Ovary (tissue), 10 donors: ENCODE measurements at places on chromosomes 12 and 14. TPM values are rescaled to one million over a fixed set of nuclear protein-coding genes. Genes with fewer than 3 reads are reported as not detected.

GRCh38 chr14:52730709-52731111 lies 744 bp downstream of the STYX start:
- H3K36me3 ChIP-seq: no peaks in the 10 kb centered on the region
- no peak overlapping the region for H3K27ac ChIP-seq
- H3K4me1 ChIP-seq: peaks cover 5% of the 10 kb centered on the region
- H3K4me3 ChIP-seq: peak overlapping the region; percentile 71
- H3K27me3 ChIP-seq: no peaks in the 10 kb centered on the region

DNA sequence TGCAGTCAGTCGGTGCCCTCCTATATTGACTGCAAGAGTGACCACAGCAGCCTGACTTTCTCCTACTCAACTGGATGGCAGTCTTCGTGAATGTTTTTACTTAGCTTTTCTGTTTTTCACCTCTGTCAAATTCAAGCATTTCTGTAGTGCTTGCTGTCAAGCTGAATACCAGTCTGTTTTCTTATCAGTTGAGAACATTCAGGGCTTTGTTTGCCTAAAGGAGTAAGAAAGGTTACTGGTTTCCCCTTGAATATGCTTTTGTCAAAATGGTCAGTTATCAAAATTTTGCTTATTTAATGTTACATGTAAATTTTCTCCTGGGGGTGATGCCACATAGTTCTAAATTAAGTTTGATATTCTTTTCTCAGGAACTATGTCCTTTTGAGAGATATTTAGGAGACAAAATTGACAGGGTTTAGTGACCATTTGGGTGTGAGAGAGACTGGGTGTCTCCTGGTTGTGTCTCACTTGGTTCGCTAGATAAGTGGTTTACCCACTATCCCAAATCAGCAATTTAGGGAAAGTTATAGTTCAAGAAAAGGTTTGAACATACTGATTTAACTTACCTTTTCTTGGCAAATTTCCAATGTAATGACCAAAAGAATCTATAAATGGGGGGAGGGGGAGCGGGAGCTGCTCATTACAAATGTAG lies 366.3 kb downstream of the TMTC2 start:
- H3K27me3 ChIP-seq: no peaks in the 10 kb centered on the region
- DNase-seq: no peak
- no peak overlapping the region for H3K27ac ChIP-seq

DNA sequence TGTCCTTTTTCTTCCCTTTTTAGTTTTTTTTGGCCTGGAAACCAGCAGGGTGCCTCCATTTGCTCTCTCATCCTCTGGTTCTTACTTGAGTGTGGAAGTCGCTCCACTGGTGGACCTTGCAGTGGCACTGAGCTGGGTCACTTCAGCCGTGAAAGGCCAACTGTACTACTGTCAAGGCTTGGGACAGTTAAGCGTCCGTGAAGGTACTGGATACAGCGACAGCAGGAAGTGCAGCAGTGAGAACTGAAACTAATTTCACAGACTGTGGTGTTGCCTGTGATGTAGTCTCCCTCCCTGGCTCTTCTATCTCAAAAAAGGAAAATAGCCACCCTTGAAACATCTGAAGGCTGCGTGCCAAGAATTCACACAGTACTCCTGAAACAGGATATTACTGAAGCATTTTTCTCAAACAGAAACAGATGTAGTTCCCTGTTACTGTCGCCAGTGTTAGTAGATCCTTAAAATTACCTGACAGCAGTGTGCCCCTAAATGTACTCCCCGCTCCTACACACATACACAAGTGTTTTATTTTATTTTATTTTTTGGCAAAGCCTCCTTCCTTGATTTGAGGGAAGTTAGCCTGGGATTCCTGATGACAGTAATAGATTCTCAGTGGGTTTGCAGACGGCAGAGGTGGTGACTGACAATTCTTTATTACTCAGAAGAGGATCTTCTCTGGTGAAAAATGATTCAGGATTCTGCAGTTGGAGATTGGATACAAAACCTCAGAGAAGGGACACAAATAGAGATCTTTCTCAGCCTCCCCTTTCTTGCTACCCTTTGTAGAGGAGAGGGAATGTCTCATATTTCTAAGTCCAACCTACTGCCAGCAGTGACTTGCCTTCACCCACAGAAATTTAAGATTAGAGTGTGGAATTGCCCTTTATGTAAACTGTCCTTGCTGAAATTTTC lies 4.4 kb downstream of the SUSD6 start:
- no peaks in the 10 kb centered on the region for H3K27me3 ChIP-seq
- H3K4me3 ChIP-seq: peak overlapping the region; percentile 13
- DNase-seq: peak; percentile 53
- no peaks in the 10 kb centered on the region for H3K36me3 ChIP-seq

DNA sequence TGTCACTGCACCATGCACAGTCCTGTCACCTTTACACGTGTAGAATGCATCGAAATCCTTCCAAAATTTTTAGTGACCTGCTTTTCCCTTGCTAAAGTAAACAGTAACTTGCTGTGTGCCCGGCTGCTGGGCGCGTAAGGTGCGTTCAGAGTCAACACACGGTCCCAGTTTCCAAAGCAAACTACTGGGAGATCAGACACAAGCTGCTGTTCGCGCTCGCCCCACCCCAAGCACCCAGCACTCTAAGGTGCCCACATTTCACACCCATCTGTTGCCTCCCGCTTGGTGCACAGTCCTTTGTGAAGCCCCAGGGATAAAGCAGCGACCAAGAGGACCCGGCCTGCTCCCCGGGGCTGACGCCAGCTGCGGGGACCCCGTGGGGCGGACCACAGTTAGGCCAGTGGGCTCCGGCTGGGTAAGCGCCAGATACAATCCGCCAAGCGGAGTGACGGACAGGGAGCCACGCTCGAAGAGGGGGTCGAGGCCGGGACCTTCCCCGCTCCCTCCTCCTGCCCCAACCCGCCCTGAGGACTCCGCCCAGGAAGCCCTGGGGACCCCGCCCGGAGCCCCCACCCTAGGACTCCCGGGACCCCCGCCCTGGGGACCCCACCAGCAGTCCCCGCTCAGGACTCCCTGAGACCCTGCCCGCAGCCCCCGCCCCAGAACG lies 633 bp downstream of the STX2 start:
- DNase-seq: peak; percentile 73
- H3K4me3 ChIP-seq: peak overlapping the region; percentile 84
- H3K27ac ChIP-seq: peak overlapping the region; percentile 44
- H3K4me1 ChIP-seq: peaks cover 1% of the 10 kb centered on the region

DNA sequence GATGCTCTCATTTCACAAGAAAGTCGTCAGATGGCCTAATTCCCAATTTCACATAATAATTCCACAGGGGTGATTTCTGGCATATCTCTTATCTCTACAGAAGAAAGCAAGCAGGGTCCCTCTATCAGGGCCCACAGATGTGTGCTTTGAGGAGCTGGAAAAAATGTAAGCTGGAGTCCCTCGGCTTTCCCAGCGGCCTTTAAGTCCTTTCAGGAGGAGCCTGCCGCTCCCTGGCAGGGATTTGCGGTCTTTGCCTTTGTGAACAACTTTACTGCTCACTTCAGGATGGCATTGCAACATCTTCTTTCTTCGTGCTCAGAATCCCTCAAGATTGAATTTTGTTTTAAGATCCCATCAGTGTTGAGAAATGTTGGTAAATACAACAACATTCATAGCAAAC lies 83.0 kb downstream of the FZD10 start:
- no peaks in the 10 kb centered on the region for H3K36me3 ChIP-seq
- H3K27me3 ChIP-seq: no peaks in the 10 kb centered on the region
- no peak for DNase-seq
- H3K4me3 ChIP-seq: no peak overlapping the region

GRCh38 chr12:62260733-62261683 lies 804 bp downstream of the USP15 start:
- no peak for DNase-seq
- H3K4me1 ChIP-seq: peaks cover 10% of the 10 kb centered on the region
- H3K27ac ChIP-seq: peak overlapping the region; percentile 88
- no peaks in the 10 kb centered on the region for H3K36me3 ChIP-seq
- H3K27me3 ChIP-seq: no peaks in the 10 kb centered on the region

- H3K36me3 ChIP-seq: no peaks in the 10 kb centered on the region
- H3K4me1 ChIP-seq: no peaks in the 10 kb centered on the region
Observed at GRCh38 chr14:74867673-74868072, 8.3 kb downstream of the PROX2 start.

DNA sequence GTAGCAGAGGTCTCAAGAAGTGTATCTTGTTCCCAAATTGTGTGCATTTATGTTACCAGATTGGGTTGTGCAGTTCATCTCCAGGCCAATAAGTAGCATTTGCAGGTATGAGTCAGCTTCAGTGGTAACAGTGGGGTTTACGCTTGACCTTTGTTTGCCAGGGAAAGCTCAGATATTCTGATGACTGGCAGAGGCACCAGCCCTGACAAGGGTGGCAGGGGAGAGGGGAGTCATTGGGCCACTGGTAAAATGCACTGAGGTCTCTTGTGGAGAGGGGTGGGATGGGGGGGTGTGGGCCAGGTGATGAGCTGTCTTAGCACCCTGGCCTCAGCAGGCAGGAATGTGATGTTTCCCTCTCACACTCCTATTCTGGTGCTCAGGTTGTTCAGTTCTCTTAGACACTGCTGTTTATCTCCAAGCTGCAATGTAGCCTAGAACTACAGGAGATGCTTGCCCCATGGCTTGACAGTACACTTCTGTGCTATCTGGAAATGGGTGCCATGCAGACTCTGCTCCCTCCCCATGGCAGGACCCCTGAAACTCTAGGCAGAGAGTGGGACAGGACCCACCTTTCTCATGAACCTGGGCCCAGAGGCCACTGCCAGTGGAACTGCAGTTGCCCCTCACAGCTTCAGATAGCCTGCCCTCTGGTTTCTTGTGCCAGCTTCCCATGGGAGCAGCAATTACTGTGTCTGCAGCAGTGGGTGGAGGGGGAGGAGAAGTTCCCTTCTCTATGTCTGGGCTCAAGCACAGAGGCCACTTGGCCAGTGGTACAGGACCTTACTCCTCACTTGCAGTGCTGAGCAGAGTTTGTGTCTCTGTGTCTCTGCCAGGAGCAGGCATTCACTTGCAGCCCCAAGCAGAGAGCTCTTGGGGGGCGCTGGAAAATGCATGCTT lies 31.9 kb downstream of the USP15 start:
- no peaks in the 10 kb centered on the region for H3K27me3 ChIP-seq
- no peak overlapping the region for H3K4me3 ChIP-seq
- no peaks in the 10 kb centered on the region for H3K36me3 ChIP-seq
- H3K4me1 ChIP-seq: no peaks in the 10 kb centered on the region
- no peak overlapping the region for H3K27ac ChIP-seq

- no peak overlapping the region for H3K4me3 ChIP-seq
- peaks cover 26% of the 10 kb centered on the region for H3K4me1 ChIP-seq
- H3K27me3 ChIP-seq: no peaks in the 10 kb centered on the region
- DNase-seq: peak; percentile 90
- no peaks in the 10 kb centered on the region for H3K36me3 ChIP-seq
- no peak overlapping the region for H3K27ac ChIP-seq
Observed at GRCh38 chr14:74608959-74609611, 3.0 kb downstream of the LTBP2 start.

GRCh38 chr12:32765906-32766305 lies 10.2 kb upstream of the YARS2 start:
- no peaks in the 10 kb centered on the region for H3K36me3 ChIP-seq
- no peaks in the 10 kb centered on the region for H3K4me1 ChIP-seq

The PTGER2 gene
- 5.5 TPM for polyA plus RNA-seq

The TEX52 gene
- not detected for polyA plus RNA-seq

The SERPINA10 gene
- not detected for polyA plus RNA-seq

The ESR2 gene
- 5.1 TPM for polyA plus RNA-seq

The OR4E2 gene
- polyA plus RNA-seq: not detected
